NCI-H1092 (cell line): ENCODE measurements at places on chromosomes 16 and 17.

- DNase-seq: no peak
These were observed 97.5 kb upstream of the ASIC2 start for GRCh38 chr17:33390479-33391176.

GRCh38 chr17:52276381-52277008, 118.0 kb upstream of the CA10 start:
- DNase-seq: no peak

DNA sequence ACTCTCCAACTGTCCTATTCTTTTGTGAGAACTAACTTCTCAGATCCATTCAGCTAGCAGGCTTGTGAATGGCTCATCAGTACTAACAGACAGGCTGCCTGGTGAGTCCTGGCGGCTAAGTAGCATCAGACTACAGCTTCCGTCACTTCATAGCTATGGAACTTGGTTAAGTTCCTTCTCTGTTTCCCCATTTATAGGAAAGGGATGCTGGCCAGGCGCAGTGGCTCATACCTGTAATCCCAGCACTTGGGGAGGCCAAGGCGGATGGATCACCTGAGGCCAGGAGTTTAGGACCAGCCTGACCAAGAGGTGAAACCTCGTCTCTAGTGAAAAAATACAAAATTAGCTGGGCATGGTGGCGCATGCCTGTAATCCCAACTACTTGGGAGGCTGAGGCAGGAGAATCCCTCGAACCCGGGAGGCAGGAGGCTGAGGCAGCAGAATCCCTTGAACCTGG, 49.9 kb upstream of the TANGO6 start:
- no peak for DNase-seq

GRCh38 chr17:74318391-74318790, 7.6 kb upstream of the KIF19 start:
- DNase-seq: no peak

GRCh38 chr16:70429888-70430666, 8.8 kb downstream of the ST3GAL2 start:
- DNase-seq: no peak

DNA sequence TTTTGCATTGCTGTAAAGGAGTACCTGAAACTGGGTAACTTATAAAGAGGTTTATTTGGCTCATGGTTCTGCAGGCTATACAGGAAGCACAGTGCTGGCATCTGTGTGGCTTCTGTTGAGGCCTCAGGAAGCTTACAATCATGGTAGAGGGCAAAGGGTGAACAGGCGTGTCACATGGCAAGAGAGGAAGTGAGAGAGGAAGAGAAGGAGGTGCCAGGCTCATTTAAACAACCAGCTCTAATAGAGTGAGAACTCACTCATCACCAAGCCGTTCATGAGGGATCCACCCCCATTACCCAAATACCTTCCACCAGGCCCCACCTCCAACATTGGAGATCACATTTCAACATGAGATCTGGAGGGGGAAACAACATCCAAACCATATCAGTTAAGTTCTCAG, 16.4 kb upstream of the CLEC19A start:
- DNase-seq: no peak

GRCh38 chr16:12150600-12150999, 174.1 kb downstream of the SNX29 start:
- DNase-seq: no peak
